ENCODE measurements at places on chromosomes 5 and 9.

DNA sequence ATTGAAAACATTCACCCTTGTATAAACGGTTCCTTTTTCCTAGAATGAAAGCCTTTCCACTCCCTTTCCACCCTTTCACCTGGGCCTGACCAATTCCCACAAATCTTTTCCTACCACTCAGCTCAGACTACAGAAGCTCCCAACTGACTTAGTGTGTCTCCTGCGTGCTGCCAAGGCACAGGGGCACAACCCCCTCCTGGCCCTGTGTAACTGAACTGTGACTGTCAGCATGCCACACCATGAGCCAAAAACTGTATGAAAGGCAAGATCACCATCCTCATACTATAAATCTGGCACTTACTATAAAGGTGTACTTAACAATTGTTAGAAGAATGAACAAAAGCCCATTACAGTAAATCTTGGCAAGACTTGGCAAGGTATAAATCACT is 11.5 kb downstream of the NOL8 start:
- DNase-seq: no peak

DNA sequence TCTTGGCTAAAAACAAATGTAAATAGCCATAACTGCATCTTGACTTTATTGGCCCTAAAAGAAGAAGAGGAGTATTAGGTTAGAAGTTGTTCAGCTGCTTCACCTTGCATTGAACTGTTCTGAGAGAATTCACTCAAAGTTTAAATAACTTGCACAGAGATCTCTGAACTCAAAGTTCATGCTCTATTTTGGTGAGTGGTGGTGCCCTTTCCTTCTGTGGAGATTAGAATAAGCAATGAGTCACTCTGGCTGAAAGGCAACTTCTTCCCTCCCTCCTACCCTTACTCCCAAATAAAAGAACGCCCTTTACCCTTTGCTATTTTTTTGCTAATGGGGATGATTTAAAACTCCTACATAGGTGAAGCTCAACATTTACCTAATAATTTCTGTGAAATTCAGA is 48.9 kb downstream of the ERMP1 start:
- no peak for DNase-seq

- no peak for DNase-seq
Observed at GRCh38 chr5:93252165-93252564, 328.9 kb downstream of the NR2F1-AS1 start.

GRCh38 chr5:60026161-60026560 is 132.6 kb upstream of the PDE4D start:
- DNase-seq: no peak

- DNase-seq: no peak
Observed at GRCh38 chr9:132602207-132602606, 19.8 kb downstream of the BARHL1 start.

DNA sequence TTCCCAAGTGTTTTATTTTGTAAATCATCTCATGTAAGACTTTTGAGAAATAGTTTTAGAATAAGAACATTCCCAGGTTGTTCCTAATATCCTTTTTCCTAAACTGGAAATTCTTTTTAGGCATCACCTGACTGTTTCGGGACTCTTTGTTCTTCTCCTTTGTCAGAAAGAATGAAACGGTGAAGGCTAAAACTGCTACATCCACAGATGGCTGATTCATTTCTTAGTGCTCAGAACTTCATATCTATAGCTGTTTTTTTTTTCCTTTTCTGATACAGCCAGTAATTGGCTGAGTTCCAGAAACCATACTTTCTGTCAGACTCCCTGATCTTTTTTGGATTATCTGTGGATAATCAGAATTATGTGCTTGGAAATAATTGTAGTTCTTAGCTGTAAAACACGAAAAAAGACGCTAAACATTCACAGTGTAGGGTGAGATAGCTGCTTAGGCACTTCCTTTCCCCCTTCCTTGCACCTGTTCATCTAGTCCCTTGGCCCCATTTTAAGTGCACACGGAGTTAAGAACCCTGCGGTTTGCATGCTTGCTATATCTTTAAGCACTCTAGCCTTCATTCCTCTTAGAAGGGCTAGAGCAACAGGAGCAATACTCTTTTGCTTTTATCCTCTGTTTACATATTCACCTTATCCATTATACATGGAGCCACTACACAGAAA is 283.9 kb downstream of the PJA2 start:
- no peak for DNase-seq

DNA sequence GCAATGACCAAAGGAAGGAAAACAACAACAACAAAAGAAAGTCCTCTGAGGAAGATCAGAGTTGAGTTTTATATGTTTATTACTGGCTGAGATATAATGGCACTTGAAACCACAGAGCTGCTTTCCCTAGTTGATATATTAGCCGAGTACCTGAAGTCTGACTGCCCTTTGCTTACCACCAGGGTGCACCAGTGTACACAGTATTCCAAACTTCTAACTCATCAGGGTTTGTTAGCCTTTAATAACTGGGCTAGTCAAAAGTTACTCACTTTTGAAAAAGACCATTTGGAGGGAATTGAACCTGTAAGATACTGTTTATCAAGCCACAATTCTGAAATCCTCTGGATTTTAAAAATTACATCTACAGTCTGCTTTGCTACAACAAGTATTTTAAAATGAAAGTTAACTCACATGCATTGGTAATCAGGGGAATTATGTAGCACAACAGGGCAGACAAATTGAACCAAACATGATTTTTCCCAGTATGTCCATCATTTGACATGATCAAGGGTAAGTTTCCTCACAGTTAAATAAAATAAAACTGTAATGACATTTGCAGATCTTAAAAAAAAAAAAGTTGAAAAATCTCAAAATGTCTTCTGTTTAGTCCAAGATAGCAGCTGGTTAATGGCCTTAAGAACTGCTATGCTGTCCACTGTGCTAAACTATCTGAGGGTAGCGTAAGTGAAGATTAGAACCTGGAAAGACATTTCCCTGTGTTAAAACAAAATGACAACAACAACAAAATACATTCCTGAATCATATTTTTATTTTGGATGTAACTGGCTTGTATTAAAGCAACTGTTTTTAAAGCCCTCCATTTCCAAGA is 57.3 kb upstream of the C6 start:
- no peak for DNase-seq

DNA sequence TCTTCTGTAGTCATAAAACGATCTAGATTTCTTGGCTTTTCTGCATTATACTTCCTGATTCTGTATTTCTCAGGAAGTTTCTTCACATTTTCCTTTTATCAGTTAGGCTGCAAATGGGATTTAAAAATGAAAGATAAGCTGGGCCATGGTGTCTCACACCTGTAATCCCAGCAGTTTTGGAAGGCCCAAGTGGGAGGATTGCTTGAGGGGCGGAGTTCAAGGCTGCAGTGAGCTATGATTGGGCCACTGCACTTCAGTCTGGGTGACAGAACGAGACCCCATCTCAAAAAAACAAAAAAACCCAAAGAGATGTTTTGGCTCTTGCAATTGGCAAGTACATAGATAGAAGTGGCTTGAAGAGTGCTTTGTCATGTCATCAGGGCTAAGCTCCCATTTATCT is 26.2 kb upstream of the APC start:
- no peak for DNase-seq

DNA sequence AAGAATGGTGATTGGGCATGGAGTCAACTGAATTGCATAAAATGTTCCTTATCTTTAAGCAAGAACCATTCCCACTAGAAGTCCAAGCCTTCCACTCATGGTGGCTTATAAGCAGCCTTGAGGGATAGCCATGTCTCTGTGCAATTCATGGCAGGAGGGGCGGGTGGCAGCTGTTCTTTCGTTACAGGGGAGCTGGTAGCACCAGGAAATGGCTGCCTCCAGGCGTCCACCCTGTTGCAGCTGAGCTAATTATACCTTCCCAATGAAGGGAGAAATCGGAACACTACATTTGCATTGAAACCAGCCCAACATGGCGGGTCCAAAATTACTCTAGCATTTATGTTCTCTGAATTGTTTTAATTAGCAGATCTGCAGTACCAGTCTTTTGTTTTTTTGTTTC is 289.8 kb downstream of the NTRK2 start:
- no peak for DNase-seq

DNA sequence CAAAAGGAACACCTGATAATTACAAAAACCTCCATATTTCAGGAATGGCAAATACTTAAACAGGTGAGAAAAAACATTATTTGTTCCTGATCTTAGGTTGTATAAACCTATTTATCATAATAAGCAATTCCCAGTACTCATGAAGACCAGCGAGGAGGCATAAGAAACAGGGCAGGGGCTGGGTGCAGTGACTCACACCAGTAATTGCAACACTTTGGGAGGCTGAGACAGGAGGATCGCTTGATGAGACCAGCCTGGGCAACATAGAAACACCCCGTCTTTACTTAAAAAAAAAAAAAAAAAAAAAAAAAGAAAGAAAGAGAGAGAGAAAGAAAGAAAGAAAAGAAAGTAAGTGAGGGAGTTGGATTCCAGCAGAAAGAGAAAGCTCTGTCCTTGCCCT is 21.6 kb downstream of the CCNJL start:
- no peak for DNase-seq

All from activated T-helper 1 cell treated with anti-CD3 and anti-CD28 coated beads, Interleukin-2, amount 50 U/mL, for 16 hours (primary cell).